Activated naive CD8-positive, alpha-beta T cell treated with anti-CD3 and anti-CD28 coated beads for 36 hours (primary cell): ENCODE measurements at places on chromosomes 12 and 14.

DNA sequence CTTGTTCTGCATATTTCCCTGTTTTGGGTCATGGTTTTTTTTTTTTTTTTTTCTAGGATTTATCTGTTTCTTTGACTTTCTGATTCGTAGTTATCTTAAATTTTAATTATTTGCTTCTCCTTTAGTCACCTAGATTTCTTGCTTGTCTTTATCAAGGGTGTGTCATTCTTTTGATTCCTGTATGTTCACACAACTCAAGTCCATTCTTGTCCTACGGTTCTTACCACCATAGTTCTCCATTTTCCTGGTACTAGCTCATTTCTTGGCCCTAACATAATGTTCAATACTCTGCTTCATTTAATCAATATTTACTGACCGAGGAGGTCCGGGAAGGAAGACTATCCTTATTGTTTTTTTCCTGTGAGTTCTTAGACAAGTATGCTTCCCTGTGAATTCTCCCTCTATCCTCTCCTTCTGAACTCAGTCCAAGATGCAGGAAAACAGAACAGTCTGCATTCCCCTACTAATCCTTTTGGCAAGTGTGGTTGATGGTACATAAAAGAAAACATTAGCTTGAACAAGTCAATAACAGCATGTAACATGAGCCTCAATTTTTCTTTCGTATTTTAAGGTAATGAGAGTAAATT, 1346.4 kb upstream of the SEL1L start:
- DNase-seq = no peak

DNA sequence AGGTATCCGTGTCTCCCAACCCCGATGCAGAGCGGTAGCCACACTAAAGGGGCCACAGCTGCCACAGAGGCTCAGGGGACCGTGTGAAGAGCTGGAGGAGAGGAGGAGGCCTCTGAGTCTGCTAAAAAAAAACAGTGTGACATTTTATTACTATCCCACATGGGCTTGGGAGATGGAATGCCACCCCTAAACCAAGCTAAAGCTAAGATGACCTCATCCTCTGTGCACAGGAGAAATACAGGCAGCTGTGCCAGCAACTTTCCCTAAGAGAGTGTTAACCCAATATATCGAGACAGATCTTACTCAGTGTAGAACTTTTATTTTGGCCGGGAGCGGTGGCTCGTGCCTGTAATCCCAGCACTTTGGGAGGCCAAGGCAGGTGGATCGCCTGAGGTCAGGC, 18.0 kb downstream of the BCL2L14 start:
- no peak for DNase-seq

GRCh38 chr14:104876251-104876699, 11.2 kb downstream of the CEP170B start:
- DNase-seq = peak; percentile 40

- DNase-seq = no peak
These were observed 272.5 kb downstream of the C12orf50 start for GRCh38 chr12:87756721-87757120.

- DNase-seq = no peak
These were observed 62.5 kb upstream of the RNU6-8 start for GRCh38 chr14:32265584-32265983.

DNA sequence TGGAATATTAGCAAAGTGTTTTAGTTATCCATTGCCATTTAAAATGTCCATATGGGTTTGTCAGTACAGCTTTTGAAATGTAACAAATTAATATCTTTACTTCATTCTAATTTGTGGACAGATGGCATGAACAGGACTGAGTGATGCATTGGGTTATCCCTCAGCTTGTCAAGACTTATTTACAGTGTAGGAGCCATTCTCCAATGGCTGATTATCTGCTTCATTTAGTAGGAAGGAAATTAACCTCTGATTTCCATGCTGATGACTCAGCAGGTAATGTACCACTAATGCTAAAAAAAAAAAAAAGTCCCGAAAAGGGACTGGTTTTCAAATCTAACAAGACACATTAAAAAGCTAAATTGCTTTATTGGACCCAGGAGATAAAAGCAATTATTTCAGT, 1149.0 kb upstream of the USP15 start:
- no peak for DNase-seq
